ENCODE measurements at places on chromosomes 12 and 14.

GRCh38 chr14:68789821-68790643 is 2.8 kb downstream of the ZFP36L1 start:
- no peak for DNase-seq

DNA sequence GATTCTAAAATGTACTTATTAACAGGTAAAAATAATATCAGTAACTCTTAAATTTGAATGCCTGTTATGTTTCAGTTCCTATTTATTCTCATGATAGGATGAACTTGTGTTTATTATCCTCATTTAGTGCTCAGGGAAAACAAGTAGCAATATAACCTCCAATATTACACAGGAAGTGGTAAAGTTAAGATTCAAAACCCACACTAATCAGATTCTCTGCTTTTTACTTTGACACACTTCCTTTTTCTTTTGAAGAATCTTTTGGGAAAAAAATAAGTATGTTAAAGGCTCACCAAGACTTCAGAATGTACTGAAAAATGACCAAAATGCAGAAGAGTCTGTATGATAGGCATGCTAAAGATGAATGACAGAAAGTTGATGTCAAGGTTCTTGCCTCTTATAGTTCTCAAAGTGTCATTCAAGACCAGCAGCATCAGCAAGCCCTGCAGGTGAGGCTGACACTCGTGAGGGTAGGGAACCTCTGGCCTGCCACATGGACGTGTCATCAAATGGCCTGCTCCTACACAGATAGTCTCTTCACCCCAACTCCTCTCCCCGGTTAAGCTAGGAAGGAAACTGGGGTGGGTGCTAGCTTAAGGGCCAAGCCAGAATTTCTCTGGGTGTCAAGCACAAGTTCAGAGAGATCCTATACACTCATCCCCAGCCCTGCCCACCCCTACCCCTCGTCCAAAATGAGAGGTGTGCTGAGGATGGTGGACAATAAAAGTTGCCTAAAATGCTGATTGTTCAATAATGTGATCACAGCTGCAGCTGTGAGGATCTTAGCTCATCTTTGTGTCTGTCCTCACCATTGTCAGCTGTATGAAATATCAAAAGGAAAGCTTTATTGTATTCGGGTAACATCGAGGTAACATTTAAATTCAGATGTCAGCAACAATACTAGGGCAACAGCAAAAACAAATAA is 6.3 kb downstream of the TBPL2 start:
- no peak for DNase-seq

DNA sequence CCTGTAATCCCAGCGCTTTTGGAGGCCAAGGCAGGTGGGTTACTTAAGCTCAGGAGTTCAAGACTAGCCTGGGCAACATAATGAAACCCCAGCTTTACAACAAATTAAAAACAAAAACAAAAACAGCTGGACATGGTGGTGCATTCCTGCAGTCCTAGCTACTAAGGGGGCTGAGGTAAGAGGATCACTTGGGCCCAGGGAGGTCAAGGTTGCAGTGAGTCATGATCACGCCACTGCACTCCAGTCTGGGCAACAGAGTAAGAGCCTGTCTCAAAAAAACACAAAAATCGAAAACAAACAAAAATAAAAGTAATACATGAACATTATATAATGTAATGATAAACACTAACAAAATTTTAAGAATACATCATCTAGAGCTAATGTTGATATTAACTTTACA is 46.2 kb upstream of the GRIP1 start:
- DNase-seq = no peak

DNA sequence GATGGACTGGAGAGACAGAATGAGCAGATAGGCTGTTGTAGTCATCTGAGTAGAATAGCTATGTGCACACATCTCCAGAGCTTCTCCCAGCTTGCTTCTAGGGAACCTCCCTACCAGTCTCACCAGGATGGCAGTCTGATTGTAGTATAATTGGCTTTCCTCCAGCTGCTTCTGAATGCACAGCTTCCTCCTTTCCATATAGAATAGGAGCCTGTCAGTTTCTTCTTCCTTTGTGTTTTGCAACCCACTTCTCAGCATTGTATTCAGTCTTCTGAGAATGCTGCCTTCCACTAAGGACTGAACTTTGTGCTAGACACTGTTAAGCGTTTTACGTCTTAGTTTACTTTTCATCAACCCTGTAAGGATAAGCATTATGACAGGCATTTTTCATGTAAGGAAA is 2.2 kb upstream of the CSAD start:
- DNase-seq = no peak

GRCh38 chr12:89475203-89475990 is 49.2 kb downstream of the GALNT4 start:
- DNase-seq = no peak

GRCh38 chr12:24127919-24128721 is 178.7 kb upstream of the SOX5 start:
- DNase-seq = no peak

GRCh38 chr12:67927324-67927723 is 61.9 kb upstream of the IFNG-AS1 start:
- DNase-seq = no peak

- no peak for DNase-seq
These were observed 8.1 kb upstream of the RIMKLB start for GRCh38 chr12:8689681-8690080.

GRCh38 chr12:50241178-50241577 is 42.1 kb downstream of the LIMA1 start:
- no peak for DNase-seq

DNA sequence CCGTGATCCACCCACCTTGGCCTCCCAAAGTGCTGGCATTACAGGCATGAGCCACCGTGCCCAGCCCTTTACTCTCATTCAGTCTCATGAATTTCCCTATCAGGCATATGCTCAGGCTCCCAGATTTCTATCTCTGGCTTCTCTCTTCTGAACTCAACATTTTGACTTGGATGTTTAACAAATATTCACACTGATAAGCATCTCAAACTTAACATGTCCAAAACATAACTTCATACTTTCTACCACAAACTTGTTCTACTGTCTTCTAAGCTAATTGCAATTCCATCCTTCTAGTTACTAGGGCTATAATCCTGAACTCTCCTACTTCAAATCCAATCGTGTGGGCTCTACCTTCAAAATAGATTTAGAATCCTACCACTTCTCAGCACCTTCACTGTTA is 73.9 kb upstream of the PAWR start:
- DNase-seq = no peak

GRCh38 chr12:112933129-112933505 is 5.2 kb upstream of the OAS3 start:
- DNase-seq = no peak

GRCh38 chr14:37599507-37600368 is 4.3 kb downstream of the TTC6 start:
- no peak for DNase-seq

GRCh38 chr12:39239490-39240486 is 203.1 kb downstream of the KIF21A start:
- no peak for DNase-seq

DNA sequence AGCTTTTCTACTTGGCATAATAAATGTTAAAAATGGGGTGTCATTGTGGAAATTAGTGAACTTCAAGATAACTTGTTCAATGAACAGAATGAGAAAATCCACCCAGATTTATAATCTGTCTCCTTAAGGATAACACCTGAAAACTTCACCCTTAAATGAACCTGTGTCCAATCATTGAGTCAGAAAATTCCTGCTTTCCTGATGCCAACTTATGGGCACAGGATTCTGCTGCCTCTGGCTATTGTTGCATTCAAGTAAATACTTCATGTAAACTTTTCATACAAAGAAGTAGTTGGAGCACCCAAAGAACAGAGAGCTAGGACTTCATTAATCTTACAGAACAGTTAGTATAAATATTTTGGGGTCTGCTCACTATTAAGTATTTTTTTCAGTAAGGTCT is 98.9 kb upstream of the PLEKHA5 start:
- DNase-seq = no peak

GRCh38 chr14:63428486-63428885 is 109.8 kb upstream of the GPHB5 start:
- DNase-seq = no peak

DNA sequence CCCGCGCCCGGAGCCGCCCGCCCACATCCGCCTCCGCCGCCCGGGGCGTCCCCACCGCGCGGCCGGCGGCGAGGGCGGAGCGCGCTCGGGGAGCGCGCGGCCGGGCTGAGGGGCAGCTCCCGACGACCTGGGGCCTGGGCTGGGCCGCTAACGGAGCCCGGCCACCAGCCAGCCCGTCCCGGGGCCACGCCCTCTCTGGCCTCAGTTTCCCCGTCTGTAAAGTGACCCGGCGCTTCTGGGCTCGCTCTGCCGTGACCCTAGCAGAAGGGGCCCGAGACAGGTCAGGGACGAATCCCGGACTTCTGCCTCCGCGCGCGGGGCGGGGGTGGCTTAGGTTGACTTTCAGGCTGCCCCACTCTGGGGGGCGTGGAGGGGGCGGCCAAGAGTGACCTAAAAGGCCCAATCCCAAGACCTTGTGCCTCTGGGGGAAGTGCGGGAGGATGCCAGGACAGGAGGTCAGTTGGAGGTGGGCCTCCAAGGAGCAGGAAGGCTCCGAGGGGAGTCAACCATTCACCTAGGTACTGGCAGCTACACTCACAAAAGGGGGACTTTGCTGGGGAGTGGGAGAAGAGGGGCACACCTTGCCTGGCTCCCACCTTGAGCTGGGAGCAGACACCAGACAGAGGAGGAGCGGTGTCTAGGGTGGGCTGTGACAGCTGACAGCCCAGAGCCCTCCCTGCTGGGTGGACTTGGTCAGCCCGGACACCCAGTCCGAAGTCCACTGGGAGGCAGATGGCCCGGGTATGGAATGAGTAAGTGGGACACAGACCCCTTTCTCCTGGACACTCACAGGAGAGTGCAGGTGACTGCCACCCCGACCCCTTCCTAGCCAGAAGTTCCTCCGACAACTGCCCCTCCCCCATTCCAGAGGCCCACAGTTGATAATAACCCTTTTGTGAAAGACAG is 486 bp upstream of the AKT1 start:
- DNase-seq = no peak

GRCh38 chr14:73455294-73455693 is 3.1 kb downstream of the NUMB start:
- DNase-seq = no peak

- no peak for DNase-seq
These were observed 57.2 kb downstream of the PIWIL1 start for GRCh38 chr12:130394906-130395305.

DNA sequence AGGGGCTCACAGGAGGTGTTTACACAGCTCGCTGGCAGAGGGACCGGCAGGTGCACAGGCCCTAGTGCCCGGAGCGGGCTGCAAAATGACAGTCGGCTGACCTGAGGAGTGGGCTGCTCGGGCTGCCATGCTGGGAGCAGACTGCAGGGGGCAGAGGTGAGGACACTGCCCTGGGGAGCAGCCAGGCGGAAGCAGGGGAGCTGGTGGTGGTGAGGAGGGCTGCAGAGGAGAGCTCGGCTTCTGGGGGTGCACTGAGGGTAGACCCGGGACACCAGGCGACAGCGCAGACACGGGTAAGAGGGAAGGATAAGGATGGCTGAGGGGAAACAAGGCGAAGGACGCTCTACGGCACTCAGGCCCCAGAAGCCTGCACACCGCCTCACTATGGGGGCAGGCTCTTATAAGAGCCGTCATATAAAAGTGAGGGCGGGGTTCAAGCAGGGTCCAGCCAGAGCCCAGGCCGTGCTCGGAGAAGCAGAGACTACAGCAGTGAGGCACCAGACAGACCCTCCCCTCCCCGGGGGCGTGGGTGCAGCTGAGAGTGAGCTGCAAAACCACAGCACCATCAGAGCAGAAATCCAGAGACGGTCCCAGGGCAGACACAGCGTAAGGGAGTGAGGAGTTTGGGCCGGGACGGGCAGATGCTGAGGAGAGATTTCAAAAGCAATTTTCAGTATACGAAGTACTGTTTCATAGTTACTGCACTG is 62.5 kb downstream of the CCDC88C start:
- DNase-seq = no peak

GRCh38 chr14:52868911-52869618 is 77.7 kb upstream of the GNPNAT1 start:
- no peak for DNase-seq

DNA sequence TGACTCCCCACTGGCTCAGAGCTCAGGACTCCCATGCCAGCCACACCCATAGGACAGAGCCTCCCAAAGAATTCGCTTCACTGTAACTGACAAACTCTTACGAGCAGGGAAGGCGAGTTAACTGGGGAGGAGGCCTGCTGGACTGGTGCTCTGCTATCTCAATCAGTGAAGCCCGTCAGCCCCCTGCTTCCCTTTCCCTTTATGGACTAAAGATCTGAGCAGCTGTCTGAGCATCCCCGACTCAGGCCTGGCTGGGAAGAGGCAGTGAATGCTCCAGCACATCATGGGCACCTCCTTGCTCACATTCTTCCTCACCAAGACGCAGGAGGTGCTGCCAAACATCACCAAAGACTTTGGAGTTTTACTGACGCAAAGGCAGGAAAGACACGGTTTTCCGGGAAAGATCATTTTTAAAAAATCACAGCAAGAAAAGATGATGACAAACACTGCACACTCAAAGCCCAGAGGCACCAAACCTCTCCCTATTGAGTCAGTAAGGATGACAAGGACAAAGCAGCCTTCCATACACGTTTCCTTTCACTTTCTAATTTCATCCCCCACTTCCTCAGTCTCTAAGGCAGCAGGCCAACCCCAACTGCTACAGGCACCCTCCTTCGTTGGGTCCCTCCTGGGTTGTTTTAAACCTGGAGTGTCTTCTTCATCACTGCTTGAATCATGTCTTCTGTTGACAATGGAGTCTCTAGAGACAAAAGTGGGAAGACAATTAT is 45.0 kb upstream of the P2RX7 start:
- no peak for DNase-seq

- no peak for DNase-seq
These were observed 176.9 kb downstream of the MON2 start for GRCh38 chr12:62643486-62643885.

- no peak for DNase-seq
These were observed 57.1 kb downstream of the VWF start for GRCh38 chr12:6067152-6067916.

DNA sequence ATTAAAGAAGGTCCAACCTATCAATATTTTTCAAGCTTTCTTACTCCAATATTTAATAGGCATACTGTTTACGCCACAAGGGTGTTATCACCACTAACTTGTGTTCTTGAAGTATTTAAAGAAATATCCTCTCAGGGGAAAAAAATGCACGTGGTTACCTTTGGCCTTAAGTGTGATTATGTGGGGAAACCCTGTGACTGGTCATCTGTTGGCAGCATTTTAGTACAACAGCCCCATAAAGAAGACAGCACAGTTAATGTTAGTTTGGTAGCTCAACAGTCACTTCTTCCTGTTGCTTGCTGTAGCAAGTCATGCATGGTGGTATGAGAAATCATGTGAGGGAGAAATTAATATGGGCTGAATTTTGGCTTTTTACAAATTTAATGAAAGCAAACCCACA is 1021.5 kb upstream of the TMEM132C start:
- no peak for DNase-seq

All from esophagus squamous epithelium (tissue), 5 donors.